ENCODE measurements at places on chromosomes 7 and 10.

- DNase-seq: no peak
Observed at GRCh38 chr7:83985821-83986220, 208.8 kb downstream of the SEMA3A start.

DNA sequence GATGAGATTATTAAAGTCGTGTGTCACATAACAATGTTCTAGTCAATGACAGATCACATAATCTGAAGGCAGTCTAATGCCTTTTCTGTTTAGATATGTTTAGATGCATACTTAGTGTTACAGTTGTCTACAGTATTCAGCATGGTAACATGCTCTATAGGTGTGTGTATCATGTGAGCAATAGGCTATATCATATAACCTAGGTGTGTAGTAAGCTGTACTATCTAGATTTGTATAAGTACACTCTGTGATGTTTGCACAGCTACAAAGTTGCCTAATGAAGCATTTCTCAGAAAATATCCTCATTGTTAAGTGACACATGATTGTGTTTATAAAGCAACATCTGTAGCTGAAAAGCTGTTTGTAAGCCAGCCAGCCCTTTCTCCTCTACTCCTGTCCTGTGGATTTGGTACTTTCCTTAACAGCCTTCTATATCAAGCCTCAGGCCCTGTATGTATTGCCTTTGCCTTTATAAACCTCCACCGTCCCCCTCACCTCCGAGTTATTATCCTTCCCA is 6.3 kb downstream of the HECTD2 start:
- DNase-seq: no peak

DNA sequence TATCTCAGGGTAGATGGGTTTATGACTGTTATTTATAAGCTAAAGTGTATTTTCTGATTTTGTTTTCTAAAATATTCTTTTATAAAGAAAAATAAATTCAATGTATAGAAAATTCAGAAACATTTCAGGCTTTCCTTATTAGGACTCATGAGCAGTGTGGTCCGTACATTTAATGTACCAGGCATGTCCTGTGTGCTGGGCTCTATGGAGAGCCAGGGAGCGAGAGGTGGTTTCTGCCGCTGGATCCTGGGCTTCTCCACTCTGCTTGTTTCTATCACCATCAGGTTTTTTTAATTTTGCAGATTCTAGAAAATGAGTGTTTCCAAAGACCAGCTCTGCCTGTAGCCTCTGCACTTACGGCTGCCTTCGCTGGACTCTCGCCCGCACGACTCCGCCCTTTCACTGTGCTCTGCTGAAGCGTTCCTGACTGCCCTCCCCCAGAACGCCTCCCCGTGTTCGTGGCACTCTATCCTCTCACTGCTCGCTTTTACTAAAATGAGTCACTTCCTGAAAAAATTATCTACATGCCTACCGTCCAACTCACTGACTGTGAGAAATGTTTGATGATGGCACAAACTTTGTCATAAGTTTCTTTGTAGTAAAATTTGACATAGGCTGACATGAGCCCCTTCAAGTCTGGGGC is 188.5 kb downstream of the ZMYND11 start:
- DNase-seq: peak; percentile 63

- no peak for DNase-seq
Observed at GRCh38 chr10:119701861-119702260, 24.0 kb upstream of the INPP5F start.

- no peak for DNase-seq
Observed at GRCh38 chr7:143882604-143883078, 19.3 kb downstream of the TCAF1 start.

- no peak for DNase-seq
Observed at GRCh38 chr7:148276314-148277041, 314.1 kb upstream of the C7orf33 start.
